Suprapubic skin (tissue), 4 donors: ENCODE measurements at places on chromosomes 5 and 9. TPM values are rescaled to one million over a fixed set of nuclear protein-coding genes. Genes with fewer than 3 reads are reported as not detected.

Gene MYMK
- not detected for total RNA-seq

Gene CDKN2B-AS1
- total RNA-seq: not detected

Gene PITX1
- total RNA-seq: 0.64 TPM

DNA sequence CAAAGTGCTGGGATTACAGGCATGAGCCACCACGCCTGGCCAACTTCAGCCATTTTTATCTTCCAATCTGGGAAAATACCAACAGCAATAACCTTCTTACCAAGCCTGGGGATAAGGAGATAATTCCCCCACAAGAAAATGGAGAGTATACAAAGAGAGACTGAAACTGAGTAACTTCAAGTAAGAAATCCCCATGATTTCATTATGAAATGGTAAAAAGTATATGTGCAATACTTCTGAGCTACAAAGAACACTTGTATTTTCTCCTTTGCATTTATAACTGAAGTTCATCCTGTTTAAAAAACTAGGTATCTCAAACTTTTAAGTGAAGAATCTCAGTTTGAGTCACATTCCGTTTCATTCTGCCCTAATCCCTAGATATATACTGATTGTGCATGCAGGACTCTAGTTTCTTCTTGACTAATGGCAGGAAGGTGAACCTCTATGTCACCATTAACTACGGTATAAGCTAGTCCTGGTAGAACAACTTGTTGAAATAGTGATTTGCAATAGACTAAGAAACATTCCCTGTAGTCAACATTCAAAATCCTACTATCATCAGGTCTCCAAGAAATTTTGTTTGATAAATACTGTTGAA lies 2071.4 kb downstream of the MAT2B start:
- no peaks in the 10 kb centered on the region for H3K36me3 ChIP-seq
- H3K4me1 ChIP-seq: no peaks in the 10 kb centered on the region
- no peaks in the 10 kb centered on the region for H3K27me3 ChIP-seq
- H3K27ac ChIP-seq: no peak overlapping the region

- H3K4me1 ChIP-seq: no peaks in the 10 kb centered on the region
- DNase-seq: peak; percentile 35
- H3K27me3 ChIP-seq: no peaks in the 10 kb centered on the region
These were observed 145.3 kb upstream of the RAPGEF1 start for GRCh38 chr9:131885144-131885609.

DNA sequence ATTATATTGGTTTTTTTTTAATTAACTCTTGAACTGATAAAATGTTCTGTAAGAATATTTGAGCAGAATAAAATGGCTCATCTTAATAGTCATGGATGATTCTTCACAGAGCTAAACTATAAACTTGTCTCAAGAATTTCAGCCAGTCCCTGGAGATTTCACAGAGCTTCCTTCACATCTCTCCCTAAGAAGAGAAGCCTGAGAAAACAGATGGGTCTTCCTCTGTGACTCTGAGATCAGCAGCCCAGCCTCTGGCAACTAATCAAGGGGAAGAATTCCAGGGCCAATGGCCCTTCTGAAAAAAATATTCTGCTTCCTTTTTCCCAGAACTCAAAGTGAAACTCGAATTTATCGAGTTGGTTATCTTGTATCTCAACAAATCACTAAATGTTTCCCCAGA lies 122.2 kb upstream of the ITGA1 start:
- H3K4me3 ChIP-seq: no peak overlapping the region
- no peak overlapping the region for H3K27ac ChIP-seq
- DNase-seq: no peak
- H3K4me1 ChIP-seq: no peaks in the 10 kb centered on the region

- no peaks in the 10 kb centered on the region for H3K27me3 ChIP-seq
- H3K36me3 ChIP-seq: peaks cover 76% of the 10 kb centered on the region
- H3K4me3 ChIP-seq: no peak overlapping the region
These were observed 18.2 kb downstream of the SPACA9 start for GRCh38 chr9:132896906-132897305.

- H3K4me3 ChIP-seq: no peak overlapping the region
- H3K4me1 ChIP-seq: no peaks in the 10 kb centered on the region
- no peak for DNase-seq
- H3K27me3 ChIP-seq: no peaks in the 10 kb centered on the region
- no peaks in the 10 kb centered on the region for H3K36me3 ChIP-seq
These were observed 211.6 kb upstream of the CDH12 start for GRCh38 chr5:23064710-23065109.

DNA sequence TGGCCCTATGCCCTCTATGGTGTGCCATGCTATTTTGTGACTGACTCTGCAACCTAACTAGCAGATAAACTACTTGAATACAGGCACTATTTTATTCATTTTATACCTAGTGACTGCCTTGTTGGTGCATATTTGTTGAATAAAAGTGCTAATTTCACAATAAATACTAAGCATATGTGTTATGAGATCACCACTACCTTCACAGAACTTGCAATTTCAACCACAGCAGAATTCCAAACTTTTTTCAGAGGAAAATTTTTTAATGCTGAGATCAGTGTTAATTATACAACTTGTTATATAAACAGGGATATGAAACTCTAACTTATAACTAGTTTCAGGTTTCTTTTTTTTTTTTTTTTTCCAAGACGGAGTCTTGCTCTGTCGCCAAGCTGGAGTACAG lies 94.8 kb downstream of the NR3C1 start:
- no peak overlapping the region for H3K4me3 ChIP-seq
- no peak overlapping the region for H3K27ac ChIP-seq
- peaks cover 65% of the 10 kb centered on the region for H3K36me3 ChIP-seq
- H3K27me3 ChIP-seq: no peaks in the 10 kb centered on the region

- peaks cover 5% of the 10 kb centered on the region for H3K36me3 ChIP-seq
- H3K27ac ChIP-seq: no peak overlapping the region
- H3K27me3 ChIP-seq: no peaks in the 10 kb centered on the region
- peak overlapping the region; percentile 83 for H3K4me3 ChIP-seq
- no peak for DNase-seq
These were observed 1.5 kb downstream of the TRIM41 start for GRCh38 chr5:181224390-181225229.

GRCh38 chr9:133532937-133533668 lies 1.4 kb upstream of the ADAMTSL2 start:
- no peak for DNase-seq
- no peak overlapping the region for H3K4me3 ChIP-seq
- H3K36me3 ChIP-seq: no peaks in the 10 kb centered on the region
- peaks cover 23% of the 10 kb centered on the region for H3K4me1 ChIP-seq

- DNase-seq: no peak
- H3K36me3 ChIP-seq: no peaks in the 10 kb centered on the region
- no peaks in the 10 kb centered on the region for H3K27me3 ChIP-seq
- no peaks in the 10 kb centered on the region for H3K4me1 ChIP-seq
- H3K4me3 ChIP-seq: no peak overlapping the region
These were observed 312.0 kb upstream of the RGMB start for GRCh38 chr5:98461485-98461884.

GRCh38 chr9:135774794-135775525 lies 73.0 kb downstream of the KCNT1 start:
- no peak overlapping the region for H3K4me3 ChIP-seq
- H3K36me3 ChIP-seq: no peaks in the 10 kb centered on the region
- H3K27ac ChIP-seq: no peak overlapping the region
- H3K4me1 ChIP-seq: no peaks in the 10 kb centered on the region

GRCh38 chr5:175222621-175223020 lies 221.4 kb downstream of the DRD1 start:
- no peak overlapping the region for H3K4me3 ChIP-seq
- no peak overlapping the region for H3K27ac ChIP-seq
- no peaks in the 10 kb centered on the region for H3K4me1 ChIP-seq
- no peaks in the 10 kb centered on the region for H3K36me3 ChIP-seq
- DNase-seq: no peak
- no peaks in the 10 kb centered on the region for H3K27me3 ChIP-seq

DNA sequence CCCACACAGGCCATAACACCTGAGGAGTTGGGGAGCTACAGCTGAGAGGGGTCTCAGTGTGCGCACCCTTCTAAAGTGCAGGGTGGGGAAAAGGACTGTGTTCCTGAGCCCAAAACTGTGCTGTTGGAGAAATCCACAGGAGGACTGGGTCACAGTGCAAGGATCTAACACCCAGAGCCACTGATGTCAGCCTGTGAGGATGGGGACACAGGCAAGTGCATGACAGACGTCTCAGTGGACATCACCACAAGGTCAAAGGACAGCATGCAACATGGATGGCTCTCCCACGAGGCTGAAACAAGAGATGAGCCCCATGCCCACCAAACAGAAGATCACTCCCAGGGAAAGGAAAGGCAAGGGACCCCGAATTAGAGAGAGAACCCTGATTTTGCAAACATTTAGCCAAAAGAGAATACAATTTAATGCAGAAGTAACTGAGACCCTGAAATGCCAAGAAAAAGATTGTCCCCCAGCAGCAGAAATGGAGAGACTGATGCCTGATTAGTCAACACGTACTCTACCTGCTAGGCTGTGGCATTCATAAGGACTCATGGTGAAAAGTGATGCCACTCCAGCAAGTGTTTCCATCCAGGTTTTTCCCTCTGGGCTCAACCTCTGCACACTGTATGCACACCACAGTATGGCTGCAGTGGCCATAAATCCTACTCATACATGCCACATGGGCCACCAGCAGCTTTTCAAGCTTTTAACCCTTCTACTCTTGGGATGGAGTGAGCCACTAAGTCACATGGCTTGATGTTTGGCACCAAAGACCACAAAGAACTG lies 14.2 kb downstream of the KLF9 start:
- no peak overlapping the region for H3K4me3 ChIP-seq
- DNase-seq: no peak
- peaks cover 82% of the 10 kb centered on the region for H3K4me1 ChIP-seq
- H3K36me3 ChIP-seq: no peaks in the 10 kb centered on the region
- H3K27ac ChIP-seq: no peak overlapping the region
- no peaks in the 10 kb centered on the region for H3K27me3 ChIP-seq
